Stimulated activated CD4-positive, alpha-beta T cell treated with anti-CD3 and anti-CD28 coated beads, TNF-alpha, amount 100 ng/mL, for 1 hour (primary cell): ENCODE measurements at places on chromosomes 4 and X.

DNA sequence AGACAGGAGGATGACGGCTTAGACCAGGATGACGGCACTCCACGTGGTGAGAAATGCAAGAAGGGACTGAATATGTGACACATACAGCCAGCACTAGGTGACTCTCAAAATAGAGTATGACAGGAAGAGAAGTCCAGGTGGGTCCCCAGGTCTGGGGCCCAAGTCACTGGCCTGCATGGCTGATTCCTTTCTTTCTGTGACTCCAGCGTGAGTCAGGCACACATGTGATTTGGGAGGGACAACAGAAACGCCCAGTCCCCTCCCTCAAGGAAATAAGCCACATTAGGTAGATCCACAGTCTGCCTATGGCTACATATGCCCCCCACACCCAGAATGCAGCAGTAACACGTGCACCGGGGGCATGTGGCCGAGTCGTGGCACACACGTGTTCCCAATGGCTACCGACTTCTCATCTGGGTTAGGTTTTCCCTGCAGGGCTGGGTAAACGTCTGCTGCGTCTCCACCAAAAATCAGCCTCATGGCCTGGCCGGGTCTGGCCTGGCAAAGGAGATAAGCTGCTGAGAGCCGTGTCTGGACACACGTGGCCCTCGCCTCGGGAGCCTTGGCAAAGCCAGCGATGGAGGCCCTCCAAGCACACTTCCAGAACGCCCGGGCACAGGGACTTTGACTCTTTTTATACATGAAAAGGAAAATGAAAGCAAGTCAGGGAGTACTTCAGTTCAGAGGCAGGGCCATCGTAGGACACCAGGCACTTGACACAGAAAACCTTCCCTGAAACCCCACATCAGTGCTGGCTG lies 19.3 kb downstream of the SEL1L3 start:
- no peak for DNase-seq

DNA sequence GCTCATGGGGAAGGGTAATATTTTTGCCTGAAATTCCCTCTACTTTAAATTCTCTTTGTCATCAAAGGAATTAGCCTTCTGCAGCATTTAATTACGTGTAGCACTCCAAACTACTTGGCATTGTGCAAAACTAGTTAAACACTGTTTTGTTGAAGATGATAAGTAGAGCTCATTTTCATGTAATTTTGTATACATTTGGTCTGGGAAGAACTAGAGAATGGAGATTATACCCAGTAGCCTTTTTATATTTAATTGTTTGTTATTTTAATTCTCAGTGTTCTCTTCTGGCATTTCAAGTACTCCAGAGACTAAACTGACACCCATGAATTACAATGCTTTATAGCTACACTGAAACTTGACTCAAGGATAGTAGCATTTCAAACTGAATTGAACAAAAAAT lies 211.5 kb upstream of the SMIM31 start:
- no peak for DNase-seq

DNA sequence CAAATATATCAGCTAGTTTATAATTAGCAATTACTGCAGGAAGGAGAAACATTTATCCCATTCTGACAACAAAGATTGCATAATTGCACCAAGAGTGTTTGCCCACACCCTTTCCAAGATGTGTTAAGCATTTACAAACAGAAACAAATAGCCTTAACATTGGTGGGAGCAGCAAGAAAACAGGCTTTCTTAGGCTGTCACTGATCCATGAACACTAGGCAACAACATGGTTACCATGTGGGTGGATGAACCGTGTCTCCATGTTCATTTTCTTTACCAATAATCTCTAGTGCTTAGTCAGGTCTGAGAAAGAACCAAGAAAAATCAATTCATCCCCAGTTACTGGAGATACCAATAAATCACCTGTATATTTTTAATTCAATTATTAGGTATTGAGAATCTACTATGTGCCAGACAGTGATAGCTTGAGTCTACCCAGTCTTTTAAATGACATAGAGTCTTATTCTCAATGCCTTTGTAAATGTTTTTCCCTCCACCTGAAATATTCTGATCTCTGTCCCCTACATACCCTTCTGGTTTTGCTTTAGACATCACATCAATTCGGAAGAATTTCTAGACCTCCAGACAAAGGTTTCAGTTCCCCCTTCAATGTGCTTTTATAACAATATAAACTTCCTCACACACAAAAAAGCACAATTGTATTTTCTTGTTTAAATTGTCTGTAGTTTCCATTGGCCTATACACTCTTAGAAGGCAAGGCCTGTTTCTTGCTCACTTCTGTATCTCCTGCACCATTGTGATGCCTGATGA lies 286.6 kb downstream of the PPP1R2C start:
- DNase-seq, result no peak

DNA sequence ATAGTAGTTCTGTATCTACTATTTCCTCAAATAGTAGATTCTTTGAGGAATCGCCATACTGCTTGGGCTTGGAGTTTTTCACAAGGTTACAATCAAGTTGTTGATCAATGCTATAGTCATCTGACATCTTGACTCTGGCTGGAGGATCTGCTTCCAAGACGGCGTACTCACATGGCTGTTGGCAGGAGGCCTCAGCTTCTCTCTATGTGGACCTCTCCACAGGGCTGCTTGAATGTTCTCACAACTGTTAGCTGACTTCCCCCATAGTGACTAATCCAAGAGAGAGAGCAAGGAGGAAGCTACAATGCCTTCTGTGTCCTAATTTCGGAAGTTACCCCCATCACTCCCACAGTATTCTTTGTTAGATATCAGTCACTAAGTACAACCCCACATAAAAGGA lies 10.3 kb downstream of the EGFL6 start:
- DNase-seq, result no peak

DNA sequence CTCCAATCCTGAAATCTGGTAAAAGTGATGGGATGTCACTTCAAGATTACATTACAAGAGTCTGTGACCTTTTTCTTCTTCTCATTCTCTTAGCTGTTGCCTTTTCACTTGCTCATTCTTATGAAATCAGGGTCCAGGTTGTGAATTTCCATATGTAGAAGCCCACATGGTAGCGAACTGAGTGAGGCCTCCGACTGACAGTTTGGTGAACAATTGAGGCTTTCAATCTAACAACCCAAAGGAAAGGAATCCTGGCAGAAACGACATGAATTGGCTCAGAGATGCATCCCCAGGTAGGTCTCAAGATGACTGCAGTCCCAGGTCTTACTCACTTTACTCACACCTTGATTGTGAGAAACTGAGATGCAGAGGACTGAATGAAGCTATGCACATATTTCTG lies 203.4 kb upstream of the FAT4 start:
- no peak for DNase-seq

DNA sequence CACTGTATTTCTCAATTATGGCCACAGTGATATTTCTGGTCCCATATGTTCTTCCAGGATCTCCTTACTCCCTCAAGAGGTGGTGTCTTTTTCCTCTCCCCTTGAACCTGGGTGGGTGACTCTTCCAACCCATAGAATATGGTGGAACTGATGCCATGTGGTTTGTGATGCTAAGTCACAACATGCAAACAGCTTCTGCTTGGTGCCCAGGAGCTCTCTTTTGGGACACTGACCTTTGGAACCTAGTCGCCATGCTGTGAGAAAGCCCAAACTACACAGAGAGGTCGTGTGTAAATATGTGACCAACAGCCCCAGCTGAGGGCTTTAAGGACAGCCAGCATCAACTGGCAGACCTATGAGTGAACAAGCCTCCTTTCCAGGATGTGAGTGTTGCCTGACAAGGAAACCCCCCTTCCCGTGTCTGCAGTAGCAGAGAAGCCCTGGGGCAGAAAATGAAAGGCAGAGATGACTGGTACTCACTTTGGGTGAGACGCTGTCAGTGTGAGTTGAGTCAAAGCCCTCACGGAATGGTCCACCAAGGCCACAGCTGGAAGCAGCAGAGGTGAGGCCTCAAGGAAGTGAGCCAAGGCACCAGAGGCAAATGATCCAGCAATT lies 223.4 kb downstream of the BCOR start:
- DNase-seq, result no peak
